Cortex of kidney (tissue), 1 donor: ENCODE measurements at places on chromosomes 5 and 9.

DNA sequence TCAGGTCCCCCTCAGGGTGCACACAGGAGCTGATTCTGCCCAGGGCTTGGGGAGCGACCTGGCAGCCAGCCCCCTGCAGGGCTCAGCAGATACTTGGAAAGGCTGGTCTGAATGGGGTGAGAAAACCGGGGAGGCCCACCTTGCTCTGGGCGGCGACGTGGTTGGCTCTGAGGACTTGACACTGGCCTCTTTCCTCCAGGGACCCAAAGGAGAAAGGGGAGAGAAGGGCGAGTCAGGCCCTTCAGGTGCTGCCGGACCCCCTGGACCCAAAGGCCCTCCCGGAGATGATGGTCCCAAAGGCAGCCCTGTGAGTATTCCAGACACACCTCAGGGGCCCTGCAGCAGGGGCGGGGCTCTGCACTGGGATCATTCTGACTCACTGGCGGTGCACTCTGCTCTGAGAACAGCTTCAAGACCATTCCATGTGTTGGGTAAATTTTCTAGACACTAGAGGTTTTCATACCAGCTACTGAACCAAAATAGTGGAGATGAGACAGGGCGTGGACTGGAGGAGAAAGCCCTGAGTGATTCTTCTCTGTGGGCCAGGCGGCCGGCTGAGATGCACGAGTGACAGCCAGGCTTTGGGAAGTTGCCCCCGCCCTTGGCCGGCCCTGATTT, 65.9 kb upstream of the FCN2 start:
- DNase-seq: no peak

- DNase-seq: no peak
Observed at GRCh38 chr9:90331826-90332575, 310.6 kb downstream of the DIRAS2 start.

DNA sequence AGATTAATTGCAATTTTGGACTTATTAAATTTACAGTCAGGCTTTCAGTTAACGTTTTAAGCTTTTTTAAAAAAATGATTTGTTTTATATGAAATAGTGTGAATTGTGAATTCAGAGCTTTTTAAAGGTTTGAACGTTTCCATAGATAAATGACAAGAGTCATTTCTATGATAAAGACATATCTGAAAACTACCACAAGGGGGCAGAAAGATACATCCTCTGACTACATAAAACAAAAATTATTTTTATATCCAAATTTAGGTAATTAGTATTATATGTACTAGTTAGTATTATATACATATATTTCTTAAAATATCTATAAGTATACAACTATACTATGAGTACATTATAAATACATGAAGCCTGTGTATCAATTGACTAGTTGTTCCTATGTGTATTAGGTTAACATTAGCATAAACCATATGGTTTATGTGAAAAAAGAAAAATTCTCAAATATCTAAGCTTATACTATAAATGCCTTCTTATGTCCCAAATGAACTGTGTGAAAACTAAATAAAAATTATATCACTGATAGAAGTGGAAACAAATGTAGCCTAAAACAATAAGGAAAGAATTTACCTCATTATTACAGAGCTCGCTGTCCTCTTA, 155.2 kb downstream of the MEF2C start:
- DNase-seq: no peak

DNA sequence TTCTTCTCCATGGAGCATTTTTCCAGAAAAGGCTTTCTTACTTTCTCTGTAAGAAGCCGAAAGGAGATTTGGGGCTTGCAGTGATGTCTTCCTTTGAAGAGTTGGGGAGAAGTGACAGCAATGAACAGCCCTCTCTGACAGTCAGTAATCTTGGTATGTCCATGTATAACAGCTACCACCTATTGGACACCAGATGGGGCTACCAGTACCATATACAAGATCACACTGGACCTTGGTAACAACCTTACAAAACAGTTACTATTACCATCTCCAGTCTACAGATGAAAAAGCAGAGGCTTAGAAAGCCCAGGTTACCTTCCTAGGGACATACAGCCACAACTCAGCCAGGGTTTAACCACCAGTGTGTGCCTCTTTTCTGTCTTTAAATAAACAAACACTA, 272.7 kb upstream of the TRPC7 start:
- DNase-seq: no peak

DNA sequence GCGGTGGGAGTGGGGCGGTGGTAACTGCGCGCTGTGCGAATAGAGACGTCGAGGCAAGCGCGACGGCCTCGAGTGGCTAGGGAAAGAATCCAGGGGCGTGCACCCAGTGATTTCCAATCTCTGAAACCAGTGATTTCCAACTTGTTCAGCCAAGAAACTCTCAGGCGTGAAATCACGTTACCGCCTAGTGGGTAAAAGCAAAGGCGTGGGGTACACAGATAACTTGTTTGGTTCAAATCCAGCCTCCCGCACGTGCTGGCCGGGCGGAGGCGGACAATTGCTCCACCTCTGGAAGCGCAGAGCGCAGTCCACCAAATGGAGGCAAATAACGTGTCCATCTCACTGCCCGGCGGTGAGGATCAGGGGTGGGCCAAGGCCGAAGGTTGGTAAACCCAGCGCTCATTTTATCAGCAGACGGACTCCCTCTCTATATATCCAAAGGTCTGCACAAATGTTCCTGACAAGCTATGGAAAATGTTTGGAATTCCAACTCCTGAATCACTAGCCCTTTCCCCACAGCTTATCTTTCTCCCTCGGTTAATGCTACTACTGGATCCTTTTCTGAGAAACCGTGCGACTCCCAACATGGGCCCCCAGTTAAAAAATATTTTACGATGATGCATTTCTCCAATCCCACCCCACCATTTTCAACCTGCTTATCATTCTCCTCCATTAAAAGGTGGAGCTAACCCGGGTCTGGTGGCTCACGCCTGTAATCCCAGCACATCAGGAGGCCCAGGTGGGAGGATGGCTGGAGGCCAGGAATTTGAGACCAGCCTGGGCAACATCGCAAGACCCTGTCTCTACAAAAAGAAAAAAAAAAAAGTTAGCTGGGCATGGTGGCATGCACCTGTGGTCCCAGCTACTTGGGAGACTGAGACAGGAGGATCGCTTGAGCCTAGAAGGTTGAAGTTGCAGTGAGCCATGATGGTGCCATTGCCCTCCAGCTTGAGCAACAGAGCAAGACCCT, 950 bp upstream of the FNBP1 start:
- no peak for DNase-seq

DNA sequence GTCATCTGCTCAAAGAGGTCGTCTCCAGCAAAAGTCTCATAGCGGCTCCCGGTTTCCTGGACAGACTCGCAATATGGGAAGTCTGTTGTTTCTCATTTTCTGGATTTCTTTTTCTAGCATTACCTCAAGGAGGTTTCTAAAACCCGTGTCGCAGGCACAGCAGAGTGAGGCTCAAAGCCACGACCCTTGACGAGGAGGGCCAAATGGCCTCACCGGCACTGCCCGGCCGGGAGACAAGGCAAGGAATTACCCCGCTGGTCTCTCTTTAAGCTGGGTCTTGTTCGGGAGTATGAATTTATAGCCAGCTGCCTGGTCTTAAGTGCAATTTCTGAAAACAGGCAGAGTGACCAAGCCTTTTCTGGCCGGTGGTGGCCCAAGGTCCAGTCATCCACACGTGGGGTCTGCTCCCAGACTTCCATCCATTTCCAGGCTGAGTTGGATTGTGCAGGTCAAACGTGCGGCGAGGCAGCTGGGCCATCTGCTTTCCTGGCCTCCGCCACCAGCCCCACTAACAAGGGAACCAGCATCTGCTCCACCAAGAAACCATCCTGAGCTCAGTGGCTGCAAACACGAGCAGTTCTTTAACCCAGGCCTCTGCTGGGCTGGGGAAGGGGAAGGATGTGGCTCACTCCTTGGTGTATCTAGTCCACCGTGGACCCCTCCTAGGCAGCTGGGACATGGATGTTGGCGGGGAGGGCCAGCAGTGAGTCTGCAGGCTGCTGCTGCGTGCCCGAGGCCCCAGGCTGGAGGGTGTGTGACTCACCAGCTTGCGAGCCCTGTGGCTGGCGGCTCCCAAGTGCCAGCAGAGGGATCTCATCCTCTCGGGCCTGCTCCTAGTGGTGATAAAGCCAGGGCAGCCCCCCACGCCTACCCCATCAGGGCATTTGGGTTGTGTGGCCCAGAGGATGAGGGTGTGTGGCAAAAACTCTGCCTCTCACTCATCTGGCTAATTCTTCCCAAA, 55.6 kb upstream of the COL5A1 start:
- DNase-seq: no peak

GRCh38 chr5:39167141-39167971, 52.0 kb downstream of the FYB1 start:
- DNase-seq: no peak

DNA sequence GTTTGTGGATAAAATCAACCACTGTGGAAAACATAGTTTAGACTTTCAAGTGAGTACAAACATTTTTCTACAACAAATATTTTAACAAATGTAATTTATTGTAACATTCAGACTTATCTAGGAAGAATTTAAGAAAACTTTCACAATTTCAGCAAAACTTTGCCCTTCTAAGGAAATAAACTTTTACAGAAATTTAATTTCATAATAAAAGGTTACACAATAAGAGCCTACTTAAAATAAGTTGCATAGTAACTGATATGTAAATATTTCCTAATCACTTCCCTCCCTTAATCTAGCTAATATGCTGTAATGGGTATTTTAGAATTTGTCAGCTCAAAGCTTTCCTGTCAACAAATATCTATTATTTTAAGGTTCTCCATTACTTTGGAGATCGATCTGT, 1899.9 kb downstream of the MAT2B start:
- no peak for DNase-seq

GRCh38 chr5:84535281-84535680, 150.6 kb upstream of the EDIL3 start:
- no peak for DNase-seq

- no peak for DNase-seq
Observed at GRCh38 chr9:123414936-123415930, 59.2 kb downstream of the CRB2 start.

GRCh38 chr5:115530426-115530825, 14.1 kb downstream of the FEM1C start:
- DNase-seq: no peak

DNA sequence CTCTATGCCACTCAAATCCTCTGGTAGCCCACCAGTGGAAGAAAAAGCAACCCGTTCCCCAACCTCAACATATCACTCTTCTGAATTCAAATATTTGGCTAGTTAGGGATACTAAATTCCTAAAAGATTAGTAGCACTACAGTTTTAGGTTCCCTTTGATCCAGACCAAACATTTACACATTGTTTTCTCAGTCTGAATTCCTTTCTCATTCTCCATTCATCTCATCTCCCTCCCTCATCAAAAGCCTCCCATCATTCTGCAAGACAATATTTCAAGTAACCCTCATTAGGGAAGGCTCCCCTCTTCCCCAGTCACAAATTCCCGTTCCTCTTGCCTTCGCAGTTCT, 26.3 kb downstream of the ADAM19 start:
- no peak for DNase-seq

- no peak for DNase-seq
Observed at GRCh38 chr9:138059196-138059595, 181.6 kb downstream of the CACNA1B start.

- DNase-seq: no peak
Observed at GRCh38 chr5:107712359-107712870, 41.7 kb upstream of the EFNA5 start.

- no peak for DNase-seq
Observed at GRCh38 chr9:38708759-38709158, 11.2 kb downstream of the FAM240B start.

DNA sequence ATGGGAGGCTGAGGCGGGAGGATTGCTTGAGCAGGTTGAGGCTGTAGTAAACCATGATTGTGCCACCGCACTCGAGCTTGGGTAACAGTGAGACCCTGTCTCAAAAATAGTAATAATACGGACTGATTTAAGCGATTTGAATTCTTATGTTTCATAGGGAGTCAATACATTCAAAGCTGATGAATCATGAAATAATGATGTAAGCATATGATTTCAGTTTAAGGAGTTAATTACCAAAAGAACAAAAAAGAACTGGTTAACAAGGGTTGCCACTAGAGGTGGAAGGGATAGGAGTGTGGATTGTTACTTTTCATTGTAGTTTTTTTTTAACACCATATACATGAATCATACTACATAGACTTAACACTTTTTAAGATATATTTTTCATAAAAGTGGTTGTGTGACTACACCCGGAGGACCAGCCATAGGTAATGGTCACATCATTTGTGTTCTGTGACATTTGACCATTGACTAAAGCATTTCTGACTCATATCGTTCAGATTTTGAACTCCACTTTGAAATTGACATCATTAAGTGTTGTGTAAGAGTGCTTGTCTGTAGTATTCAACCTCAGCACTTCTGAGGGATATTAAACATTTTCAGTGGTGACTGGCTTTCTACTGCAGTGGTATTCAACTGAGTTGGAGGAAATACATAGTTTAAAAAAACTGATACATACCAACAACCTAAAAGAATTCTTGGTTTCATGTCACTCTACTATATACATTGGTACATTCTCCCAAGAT, 7.0 kb downstream of the TRMT10B start:
- no peak for DNase-seq

GRCh38 chr5:152084476-152084875, 159.8 kb upstream of the GLRA1 start:
- no peak for DNase-seq

GRCh38 chr9:29212397-29213387, 1639.4 kb upstream of the C9orf72 start:
- DNase-seq: no peak

DNA sequence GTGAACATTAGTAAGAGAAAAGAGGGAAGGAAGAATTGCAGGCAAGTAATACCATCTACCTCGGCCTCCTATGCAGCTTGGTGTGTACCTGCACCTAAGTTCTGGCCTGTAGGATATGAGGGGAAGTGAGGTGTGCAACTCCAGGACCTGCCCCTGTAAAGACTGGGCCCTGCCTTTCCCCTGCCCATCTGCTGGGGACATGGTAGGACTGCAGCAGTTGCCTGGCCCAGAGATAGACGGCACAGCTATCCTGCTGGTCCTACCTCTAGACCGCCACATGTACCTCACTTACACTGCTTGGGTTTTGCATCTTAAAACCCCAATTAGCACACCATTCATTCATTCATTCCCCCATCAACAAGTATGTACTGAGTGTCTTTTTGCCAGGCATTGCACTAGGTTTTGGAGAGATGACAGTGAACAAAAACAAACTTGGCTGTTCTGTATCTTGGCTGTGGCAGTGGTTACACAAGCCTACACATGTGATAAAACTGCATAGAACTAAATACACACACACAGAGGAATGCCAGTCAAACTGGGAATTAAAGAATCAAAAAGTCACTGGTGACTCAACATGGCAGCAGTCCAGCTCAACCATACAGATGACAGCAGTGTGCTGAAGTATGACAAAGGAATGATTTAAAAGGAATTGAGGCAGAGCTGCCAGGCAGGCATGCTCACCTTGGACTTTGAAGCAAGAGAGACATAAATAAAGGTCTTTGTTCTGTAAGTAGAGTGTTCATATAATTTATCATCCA, 23.3 kb upstream of the MGAT1 start:
- no peak for DNase-seq

- no peak for DNase-seq
Observed at GRCh38 chr5:64914396-64914795, 145.7 kb downstream of the CWC27 start.

- no peak for DNase-seq
Observed at GRCh38 chr9:35303567-35303966, 141.8 kb downstream of the UNC13B start.

- no peak for DNase-seq
Observed at GRCh38 chr9:122656378-122656777, 1.0 kb downstream of the OR1B1 start.

GRCh38 chr5:71738662-71739361, 19.7 kb downstream of the CARTPT start:
- DNase-seq: no peak
